ENCODE measurements at places on chromosomes 6 and 20.
A peak's percentile ranks its signal among the peaks of the same experiment; 100 is the strongest.

DNA sequence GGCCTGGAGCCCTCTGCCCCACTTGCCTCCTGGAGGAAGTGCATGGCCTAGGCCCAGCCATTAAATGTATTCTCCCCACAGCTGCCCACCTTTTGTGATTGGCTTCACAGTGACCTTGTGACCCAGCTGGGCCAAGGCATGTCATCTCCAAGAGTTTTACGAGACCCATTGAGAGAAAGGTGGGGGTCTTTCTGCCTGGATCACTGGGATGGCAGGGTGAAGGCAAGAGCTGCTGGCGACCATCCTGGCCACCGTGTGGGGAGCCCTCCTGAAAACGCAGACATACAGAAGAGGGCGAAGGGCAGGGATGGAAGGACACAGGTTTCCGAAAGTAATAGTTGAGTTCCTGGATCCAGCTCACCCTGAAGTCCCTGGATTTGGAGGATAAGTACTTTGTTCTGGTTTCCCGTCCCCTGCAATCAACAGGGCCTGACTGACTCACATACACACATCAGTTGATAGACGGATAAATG is 12.3 kb upstream of the SPO11 start:
- no peak for DNase-seq

- DNase-seq, result no peak
Observed at GRCh38 chr6:103723438-103724322, 1136.0 kb downstream of the HACE1 start.

GRCh38 chr6:10375391-10375969 is 39.4 kb downstream of the TFAP2A start:
- DNase-seq, result no peak

- no peak for DNase-seq
Observed at GRCh38 chr6:93105907-93106306, 313.5 kb downstream of the EPHA7 start.

GRCh38 chr6:99026135-99026534 is 78.4 kb upstream of the FBXL4 start:
- no peak for DNase-seq

- DNase-seq, result peak; percentile 78
Observed at GRCh38 chr6:139367810-139368351, 6.6 kb downstream of the CITED2 start.

GRCh38 chr20:61693055-61693600 is 372.6 kb downstream of the TAF4 start:
- no peak for DNase-seq

- no peak for DNase-seq
Observed at GRCh38 chr6:127980996-127981395, 80.1 kb upstream of the THEMIS start.

- no peak for DNase-seq
Observed at GRCh38 chr6:62652692-62653328, 366.8 kb upstream of the KHDRBS2 start.

GRCh38 chr6:18533793-18534192 is 146.6 kb downstream of the RNF144B start:
- no peak for DNase-seq

DNA sequence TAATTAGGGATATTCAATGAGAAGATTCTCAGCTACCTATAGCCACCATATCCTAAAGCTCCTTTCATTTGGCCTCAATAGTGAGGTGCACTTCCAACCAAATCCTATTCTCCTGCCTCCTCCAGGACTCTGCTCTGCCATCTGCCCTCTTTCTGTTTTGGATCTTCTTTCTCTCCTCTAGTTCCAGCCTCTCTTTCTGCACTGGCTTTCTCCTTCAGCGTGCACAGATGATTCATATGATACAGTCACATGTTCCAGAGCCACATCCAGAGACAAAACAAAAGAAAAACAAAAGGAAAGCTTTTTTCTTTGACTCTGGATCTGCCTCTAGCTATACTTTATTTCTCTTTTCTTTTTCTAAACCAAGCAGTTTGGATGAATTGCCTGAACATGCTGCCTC is 531.9 kb upstream of the MAN1A1 start:
- DNase-seq, result peak; percentile 13

DNA sequence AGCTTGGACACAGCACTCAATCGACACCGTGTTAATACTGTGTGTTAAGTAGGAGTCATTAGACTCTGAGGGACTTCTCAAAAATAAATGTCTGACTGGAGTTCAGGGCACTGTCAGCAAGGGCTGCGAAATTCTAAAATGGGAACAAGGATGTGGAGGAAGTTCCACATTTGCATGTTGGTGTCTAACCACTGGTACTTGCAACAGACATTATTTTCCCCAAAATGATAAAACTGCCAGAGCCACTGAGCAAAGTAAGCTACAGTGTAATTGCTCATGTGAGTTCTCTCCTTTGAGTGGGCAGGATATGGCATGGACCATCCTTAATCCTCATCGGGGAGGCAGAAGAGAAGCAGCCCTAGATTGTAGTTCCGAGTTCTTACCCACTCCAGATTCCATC is 215.9 kb downstream of the SLC24A3 start:
- DNase-seq, result no peak

DNA sequence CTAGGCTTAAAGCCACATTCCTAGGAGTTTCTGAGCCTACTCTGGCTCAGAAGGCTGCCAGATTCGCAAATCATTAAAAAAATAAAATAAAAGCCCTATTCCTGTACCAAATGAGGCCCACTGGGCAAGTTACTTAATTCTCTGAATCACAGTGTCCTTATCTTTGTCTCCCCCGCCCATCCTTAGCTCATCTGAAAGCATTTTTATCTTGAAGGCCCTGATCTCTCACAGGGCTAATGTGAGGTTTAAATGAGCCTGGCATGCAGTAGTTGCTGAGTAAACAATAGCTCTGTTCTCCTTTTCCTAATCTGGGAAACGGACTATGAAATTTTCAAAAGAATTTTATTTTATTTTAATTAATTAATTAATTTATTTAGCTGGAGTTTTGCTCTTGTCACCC is 2.1 kb upstream of the ZBTB12 start:
- DNase-seq, result no peak

DNA sequence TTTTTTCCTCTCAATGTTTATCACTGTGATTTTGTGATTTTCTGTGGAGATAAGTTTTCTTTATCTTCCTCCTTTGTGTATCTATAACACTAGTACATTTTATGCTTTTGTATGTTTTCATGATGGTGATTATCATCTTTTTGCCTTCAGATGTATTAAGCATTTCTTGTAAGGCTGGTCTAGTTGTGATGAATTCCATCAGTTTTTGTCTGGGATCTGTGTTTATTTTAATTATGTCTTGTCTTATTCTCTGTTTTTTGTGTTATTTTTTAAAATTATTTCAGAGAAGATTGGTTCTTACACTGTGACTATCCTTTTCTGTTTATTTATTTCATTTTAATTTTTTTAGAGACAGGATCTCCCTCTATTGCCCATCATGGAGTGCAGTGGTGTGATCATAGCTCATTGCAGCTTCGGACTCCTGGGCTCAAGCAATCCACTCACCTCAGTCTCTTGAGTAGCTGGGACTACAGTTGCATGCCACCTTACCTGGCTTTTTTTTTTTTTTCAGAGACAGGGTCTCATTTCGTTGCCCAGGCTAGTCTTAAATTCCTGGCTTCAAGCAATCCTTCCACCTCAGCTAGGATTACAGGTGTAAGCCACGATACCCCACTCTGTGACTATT is 187.4 kb downstream of the SLC16A10 start:
- DNase-seq, result no peak

DNA sequence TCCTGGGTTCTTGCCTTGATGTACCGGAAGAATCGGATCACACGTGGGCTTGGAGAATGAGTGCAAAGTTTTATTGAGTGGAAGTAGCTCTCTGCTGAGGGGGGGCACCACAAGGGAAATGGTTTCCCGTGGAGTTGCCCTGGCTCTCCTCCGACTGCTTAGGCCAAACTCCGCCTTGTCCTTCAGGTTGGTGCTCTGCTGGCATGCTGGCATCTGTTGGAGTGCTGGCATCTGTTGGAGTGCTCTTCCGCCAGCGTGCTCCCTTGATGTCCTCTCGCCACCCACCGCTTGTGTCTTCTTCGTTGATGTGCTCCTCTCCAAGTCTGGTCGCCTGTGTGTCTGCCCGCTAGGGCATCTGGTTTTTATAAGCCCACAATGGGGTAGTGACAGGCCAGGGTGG is 317.1 kb upstream of the HSF2 start:
- DNase-seq, result no peak

DNA sequence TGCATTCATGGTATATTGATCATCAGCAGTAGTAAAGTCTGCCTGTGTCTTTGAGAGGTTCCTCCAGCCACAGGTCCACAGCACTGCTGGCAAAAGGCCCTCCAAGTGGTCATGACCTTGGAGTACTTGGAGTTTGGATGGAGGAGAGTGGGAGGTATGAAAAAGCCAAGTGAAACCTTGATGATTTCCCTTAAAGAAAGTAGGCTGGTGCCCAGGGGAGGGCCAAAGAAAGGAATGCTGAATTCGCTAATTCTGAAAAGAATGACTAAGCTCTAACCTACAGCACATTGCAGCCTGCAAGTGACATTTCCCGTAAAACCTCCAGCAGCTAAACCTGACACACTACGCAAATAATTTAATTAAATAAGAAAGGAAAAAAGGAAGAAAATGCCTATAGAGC is 223.4 kb upstream of the TAB2 start:
- DNase-seq, result peak; percentile 38

GRCh38 chr20:20483328-20483727 is 115.4 kb downstream of the INSM1 start:
- DNase-seq, result no peak

All from HAP-1 (cell line).